ENCODE measurements at places on chromosomes 6 and 20. TPM values are rescaled to one million over a fixed set of nuclear protein-coding genes. Genes with fewer than 3 reads are reported as not detected.

The GNL1 gene
- polyA plus RNA-seq, result 57.1 TPM

The KCNQ2 gene
- 1.8 TPM for polyA plus RNA-seq

The BNIP5 gene
- polyA plus RNA-seq, result 0.28 TPM

The CLVS2 gene
- polyA plus RNA-seq, result 0.04 TPM

The UNC5CL gene
- 4.1 TPM for polyA plus RNA-seq

The CLPSL1 gene
- not detected for polyA plus RNA-seq

The TMEM244 gene
- polyA plus RNA-seq, result not detected

The PMEPA1 gene
- polyA plus RNA-seq, result 31.7 TPM

The CYP39A1 gene
- polyA plus RNA-seq, result 1.5 TPM

The WFDC5 gene
- polyA plus RNA-seq, result not detected

The MACROD2 gene
- polyA plus RNA-seq, result 3.9 TPM

The CGAS gene
- polyA plus RNA-seq, result 5.3 TPM

The AFDN gene
- 49.3 TPM for polyA plus RNA-seq

The RALGAPA2 gene
- 10.9 TPM for polyA plus RNA-seq

- DNase-seq, result no peak
Measured at GRCh38 chr6:119215309-119215708, 134.3 kb downstream of the MAN1A1 start.

DNA sequence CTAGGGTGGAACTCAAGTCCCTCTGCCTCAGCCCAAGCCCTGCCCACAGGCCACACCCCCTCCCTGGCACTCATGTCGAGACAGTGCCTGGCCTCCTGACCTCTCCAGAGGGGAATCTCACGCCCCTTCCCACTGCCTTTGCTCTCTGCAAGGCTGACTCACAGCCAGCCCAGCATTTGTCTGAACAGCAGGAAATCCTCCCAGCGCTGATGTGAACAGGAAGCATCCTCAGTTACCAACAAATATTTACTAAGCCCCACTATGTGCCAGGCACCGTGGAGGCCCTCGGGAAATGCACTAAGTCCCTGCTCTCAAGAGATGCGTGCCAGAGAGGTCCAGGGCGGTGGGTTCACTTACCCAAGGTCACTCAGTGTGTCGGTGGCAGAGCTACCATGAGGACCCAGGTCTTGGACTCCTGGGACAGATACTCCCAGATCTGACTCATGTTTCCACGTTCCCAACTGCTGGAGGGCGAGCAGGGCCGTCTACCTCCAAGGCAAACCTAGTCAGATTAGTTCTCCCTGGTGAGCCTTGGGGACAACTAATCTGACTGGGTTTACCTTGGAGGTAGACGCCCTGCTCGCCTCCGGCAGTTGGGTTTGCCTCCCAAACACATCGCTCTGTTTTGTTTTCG is 7.8 kb downstream of the ADA start:
- peak; percentile 40 for DNase-seq

DNA sequence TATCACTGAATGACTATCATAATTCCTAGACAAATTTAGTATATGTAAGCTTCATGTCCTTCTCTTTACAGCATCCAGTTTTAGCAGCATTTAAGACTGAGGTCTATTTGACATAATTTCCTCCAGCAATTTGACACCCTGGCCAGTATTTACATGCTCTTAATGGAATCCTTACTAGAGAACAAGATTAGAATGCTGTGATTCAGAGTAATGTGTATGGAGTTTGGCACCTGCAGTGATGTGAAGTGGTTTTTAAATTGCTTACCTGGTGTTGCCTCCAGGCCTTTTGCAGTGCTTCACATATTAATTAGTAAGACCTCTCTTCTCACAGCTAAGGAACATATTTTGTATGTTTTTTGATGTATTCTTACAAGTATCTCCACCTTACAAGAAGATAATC is 9.8 kb downstream of the NKX2-4 start:
- DNase-seq, result no peak

GRCh38 chr20:33209789-33210188 is 7.4 kb upstream of the BPIFA3 start:
- DNase-seq, result peak; percentile 79

DNA sequence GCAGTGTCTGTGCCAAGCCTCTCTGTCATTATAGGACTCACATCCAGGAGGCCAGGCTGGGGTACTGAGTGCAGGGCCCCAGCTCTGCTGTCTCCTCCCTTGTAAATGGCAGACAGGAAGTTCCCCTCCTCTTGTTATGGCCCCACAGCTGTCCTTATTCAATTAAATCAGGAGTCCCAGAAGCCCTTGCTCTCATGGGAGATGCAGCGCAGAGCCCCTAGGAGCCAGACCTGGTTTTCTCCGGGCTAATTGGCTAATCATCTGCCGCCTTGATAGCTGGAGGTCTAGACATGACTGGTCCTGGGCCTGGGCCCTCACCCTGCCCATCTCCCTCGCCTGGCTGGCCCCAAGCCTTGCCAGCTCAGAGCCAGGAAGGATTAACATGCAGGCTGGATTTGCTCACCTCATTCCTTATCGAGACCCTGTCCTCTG is 172.0 kb downstream of the VEGFA start:
- DNase-seq, result no peak

GRCh38 chr20:14375416-14375985 is 38.1 kb upstream of the FLRT3 start:
- DNase-seq, result no peak

- DNase-seq, result no peak
Measured at GRCh38 chr6:157233686-157234085, 89.6 kb downstream of the TMEM242 start.

DNA sequence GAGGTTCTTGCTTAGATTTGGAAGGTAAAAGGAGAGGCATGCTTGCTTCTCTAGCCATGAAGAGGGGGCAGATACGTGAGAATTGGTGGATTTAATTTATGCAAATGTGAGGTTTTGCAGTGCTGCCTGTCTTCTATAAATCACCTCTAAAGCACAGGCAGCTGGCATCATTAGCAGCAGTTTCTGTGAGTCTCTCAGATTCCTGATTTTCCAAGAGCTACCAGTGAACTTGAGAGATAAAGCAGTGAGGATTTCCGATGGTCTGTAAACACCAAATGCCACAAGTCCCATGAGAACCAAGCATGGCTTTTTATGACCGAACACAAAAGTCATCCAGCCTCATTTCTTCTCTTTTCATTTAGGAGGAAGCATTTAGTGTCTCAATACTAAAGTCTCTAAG is 3.2 kb upstream of the SIRPB2 start:
- DNase-seq, result no peak

DNA sequence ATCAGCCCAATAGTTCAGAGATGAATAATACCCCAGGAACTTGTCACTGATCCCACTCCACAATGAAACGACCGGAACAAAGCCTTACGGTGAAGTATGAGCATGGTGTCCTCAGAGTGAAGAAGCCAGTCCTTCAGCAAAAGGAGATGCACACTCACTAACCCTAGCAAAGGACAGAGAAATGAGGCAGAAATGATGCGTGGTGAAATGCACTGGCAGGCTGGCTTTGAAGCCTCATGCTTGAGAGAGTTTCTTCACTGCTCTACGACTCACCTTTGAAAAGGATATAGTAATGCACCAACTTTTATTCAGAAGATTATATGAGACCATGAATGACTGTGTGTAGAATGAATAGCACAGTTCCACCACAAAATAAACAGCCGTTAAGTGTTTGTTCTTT is 74.8 kb downstream of the PHACTR1 start:
- no peak for DNase-seq

DNA sequence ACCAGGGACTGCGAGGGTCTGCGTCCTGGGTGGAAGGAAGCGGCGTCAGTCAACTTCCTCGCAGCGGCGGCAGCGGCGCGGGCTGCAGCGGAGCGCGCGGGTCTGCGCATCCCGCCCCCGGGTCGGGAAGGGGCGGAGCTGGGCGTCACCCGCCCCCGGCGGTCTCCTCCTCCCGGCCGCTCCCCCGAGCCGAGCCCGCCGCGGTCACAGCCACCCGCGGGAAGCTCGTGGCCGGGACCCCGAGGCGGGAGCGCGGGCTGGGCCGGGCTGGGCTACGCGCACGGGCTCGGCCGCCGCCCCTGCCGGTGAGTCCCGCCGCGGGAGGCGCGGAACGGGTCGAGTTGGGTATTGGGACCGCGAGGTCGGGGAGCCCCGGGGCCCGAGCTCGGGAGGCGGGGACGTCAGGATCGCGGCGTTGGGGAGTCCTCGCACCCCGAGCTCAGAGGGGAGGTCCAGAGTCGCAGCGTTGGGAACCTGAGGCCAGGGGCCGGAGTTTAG is at the start of gene PAQR8:
Gene PAQR8, plus strand, starts transcription at position 207 of the 498 bp plus-strand sequence. CDS start 41,063 bp downstream, outside the sequence.
- peak; percentile 86 for DNase-seq

- DNase-seq, result no peak
Measured at GRCh38 chr20:497979-498378, 35.6 kb upstream of the TBC1D20 start.

- no peak for DNase-seq
Measured at GRCh38 chr6:87182321-87182720, 27.0 kb downstream of the ZNF292 start.

DNA sequence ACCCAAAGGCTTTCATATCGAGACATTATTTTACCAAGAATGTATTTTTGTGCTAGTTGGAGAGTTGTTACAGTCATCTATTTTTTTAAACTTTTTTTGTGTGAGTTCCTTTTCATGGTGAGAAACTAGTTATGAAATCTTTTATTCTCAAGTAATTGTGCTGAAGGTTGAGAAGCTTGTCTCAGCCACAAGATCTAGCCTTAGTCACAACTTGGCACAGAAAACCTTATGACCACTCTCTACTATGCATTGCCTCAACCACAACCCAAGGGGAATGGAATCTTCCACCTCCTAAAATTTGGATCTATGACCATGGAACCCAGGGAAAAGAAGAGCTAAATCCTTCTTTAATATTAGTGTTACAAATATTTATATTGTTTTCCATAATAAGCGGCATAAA is 58.5 kb downstream of the HS3ST5 start:
- DNase-seq, result no peak

DNA sequence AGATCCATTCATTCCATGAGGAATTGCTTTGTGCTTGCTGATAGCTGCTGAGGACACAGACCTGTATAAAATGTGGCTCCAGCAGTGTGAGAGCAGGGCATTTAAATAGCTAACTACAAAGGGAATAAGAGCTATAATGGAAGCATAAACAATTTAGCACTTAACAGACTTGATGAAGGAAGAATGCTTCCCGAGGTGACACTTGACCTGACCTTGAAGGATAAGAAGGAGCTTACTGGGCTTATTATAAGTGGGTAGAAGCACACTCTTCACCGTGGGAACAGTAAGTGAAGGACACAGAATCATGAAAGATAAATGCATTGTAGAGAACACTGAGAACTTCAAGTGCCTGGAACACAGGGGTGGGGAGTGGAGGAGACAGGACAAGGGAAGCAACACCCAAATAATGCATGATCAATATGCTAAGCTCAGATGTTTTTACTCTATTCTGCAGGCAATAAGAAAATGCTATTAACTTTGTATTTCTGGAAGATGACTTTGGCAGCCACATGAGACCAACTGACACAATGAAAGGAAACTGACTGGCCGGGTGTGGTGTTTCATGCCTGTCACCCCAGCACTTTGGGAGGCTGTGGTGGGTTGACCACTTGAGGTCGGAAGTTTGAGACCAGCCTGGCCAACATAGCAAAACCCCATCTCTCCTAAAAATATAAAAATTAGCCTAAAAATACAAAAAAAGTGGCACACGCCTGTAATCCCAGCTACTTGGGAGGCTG is 84.2 kb downstream of the EPB41L2 start:
- DNase-seq, result no peak

- no peak for DNase-seq
Measured at GRCh38 chr6:53020005-53020744, 25.1 kb upstream of the GSTA4 start.

DNA sequence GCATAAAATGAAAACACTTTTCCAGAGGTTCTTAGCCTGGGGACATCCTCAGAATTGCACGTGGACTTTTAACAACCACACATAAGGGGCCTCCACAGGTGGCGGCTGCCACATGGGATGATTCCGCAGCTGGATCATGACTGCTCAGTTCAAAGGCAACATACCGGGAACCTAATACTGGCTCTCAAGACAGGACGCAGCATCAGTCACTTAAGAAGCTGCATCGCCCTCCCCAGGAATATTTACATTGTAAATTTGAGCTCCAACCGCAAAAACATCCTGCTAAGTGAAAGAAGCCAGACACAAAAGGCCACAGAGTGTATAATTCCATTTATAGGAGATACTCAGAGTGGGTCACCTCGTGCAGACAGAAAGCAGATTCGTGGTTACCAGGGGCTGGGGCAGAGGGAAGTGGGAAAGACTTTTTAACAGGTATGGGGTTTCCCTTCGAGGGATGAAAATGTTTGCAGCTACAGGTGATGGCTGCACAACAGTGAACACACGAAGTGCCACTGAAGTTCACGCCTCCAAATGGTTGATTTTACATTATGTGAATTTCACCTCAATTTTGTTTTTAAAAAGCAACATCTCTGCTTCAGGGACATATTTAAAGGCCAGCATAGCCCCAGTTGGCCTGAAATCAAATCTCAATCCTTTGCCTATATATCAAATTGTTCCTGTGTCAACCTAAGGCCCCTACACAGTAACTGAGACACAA is 141.5 kb downstream of the BMP7 start:
- DNase-seq, result no peak

- no peak for DNase-seq
Measured at GRCh38 chr6:33469661-33470060, 15.3 kb downstream of the ZBTB9 start.

- no peak for DNase-seq
Measured at GRCh38 chr6:31791324-31792089, 4.0 kb downstream of the VARS1 start.

DNA sequence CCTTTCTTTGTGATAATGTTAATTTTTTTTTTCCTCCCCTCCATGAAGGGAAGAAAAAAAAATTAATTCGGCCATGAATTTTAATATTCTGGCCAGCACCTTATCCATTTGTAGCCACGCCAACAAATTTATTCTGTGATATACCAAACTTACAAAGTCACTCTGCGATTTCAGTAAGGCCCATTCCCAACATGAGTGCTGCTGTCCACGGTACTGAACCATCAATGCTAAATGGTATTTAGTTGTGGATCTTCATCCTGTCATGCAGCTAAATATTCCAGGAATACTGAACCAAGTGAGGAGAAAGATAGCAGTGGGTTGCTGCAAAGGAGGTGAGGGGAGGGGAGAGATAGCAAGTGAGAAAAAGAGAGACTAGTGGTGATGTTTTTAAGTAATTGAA is 19.5 kb upstream of the RSPH4A start:
- DNase-seq, result peak; percentile 15

GRCh38 chr6:15677822-15678221 is 15.0 kb upstream of the DTNBP1 start:
- no peak for DNase-seq

DNA sequence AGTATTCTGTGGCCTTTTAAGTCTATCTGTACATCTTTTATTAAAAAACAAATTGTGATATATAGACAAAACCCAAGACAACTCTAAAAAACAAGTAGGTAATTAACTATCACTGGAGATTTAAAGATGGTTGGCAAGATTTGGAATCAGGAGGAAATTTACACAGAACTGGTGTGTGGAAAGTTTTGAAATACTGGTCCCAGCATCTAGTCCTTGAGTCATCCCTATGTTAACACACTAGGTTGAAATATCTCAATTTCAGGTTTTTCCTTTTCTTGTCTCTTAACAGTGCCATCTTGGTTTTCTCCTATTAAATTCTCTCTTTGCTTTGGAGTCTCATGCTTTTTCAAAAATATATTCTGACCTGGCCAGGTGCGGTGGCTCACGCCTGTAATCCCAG is 27.5 kb downstream of the SASH1 start:
- no peak for DNase-seq
